ENCODE measurements at places on chromosomes 16 and 17.
A peak's percentile ranks its signal among the peaks of the same experiment; 100 is the strongest.

GRCh38 chr17:38609280-38610031 lies 3.7 kb upstream of the SRCIN1 start:
- DNase-seq, result no peak

DNA sequence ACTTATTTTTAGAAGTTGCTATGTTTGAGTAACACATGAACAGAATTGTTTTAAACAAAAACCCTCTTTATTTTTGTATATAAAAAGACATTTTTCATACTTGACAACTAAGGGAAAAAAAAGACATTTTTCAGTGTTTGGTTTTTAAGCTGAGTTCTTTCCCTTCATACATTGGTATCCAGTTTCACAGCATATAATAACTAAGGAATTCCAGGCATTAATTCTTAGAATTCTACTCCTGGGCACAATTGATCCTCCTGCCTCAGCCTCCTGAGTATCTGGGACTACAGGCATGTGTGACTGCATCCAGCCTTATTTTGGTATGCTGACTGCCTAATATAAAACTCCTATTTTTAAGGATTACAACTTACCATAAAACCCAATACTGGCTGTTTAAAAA lies 8.4 kb downstream of the FBXO47 start:
- DNase-seq, result no peak

DNA sequence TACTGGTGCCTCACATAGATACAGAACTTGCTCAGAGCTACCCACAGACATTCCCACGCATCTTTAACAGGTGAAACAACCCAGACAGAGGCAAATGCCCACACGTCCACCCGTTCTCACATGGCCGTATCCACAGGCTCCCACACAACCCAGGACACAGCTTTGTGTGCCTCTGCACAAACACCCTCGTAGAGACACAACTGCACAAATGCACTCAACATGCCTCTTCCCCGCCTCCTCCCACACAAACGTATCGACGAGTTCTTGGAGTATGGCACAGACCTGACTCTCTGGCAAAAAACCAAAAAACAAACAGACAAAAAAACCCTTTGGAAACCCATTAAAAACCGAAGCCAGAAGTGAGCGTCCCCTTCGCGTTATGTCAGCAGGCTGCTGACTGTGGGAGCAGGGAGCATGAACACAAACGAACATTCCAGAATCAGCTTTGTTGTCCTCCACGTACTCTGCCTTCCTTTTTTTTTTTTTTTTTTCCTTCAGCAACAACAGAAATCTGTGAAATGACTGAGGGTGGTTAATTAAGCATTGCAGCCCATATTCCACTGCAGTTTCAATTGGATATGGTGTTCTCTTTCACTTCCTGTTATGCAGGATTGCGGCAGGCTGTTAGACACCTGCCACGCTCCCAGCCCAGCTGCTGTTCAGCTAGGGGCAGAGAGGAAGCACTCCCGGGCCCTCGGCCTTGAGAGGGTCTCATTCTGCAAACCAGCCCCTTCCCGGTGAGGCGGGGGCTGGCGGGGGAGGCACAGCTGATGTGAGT lies 313.7 kb downstream of the MAF start:
- no peak for DNase-seq

- DNase-seq, result no peak
These were observed at the start of gene CCL11 for GRCh38 chr17:34285286-34285792. Gene CCL11, plus strand, starts transcription at chr17:34285742. Its CDS starts 67 bp downstream, at chr17:34285809.

- no peak for DNase-seq
These were observed 30.0 kb downstream of the FOXL1 start for GRCh38 chr16:86608301-86608747.

- no peak for DNase-seq
These were observed 655 bp downstream of the ATXN1L start for GRCh38 chr16:71846431-71846830.

DNA sequence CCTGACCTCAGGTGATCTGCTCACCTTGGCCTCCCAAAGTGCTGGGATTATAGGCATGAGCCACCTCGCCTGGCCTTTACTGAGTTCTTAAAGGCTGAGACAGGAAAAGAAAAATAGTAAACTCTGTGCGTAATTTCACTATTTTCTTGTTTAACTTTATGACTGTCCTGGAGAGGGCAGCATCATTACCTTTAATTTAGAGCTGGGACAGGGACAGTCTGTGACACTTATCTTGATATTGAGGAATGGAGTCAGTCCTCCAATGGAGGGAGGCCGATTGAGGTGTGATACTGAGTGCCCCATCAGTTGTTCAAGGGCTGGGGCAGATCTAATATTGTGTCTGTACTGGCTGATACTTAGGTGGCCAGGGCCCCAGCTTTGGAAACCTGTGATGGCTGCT lies 21.5 kb upstream of the SPN start:
- peak; percentile 23 for DNase-seq

DNA sequence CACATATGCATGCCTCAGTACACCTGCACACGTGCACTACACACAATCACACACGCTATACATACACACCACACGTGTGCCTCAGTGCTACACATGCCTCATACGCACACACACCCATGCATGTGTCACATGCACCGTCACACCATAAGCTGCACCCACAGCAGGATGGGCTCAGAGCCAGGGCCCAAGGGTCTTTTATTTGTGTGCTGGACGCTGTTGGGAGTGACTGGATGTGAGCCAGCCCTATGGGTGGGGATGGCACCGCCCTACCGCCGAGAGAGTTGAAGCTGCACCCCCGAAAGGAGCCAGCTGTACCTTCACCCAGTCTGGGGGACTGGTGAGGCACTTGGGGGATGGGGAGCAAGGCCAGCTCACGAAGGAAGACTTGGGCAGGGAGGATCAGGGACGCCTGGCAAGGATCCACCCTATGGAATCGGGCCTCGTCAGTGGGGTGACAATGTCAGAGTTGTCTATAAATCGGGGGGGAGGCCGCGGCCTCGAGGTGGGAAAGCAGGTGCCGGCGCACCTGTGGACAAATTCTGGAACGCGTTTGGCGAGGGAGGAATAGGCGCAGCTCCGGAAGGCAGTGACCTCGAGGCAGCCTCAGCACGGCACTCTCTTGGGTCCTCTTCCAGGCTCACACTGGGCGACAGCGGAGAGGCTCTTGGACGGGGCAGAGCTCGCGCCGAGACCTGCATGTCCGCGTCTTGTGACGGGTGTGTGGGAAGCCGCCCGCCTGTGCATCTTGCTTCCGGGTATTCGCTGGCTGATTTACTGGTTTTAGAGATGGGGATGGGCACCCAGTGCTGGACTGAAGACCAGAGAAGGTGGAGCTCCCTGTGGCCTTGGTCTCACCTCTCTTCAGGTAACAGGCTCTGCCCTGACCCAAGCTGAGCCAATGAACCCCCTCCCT lies 7.3 kb downstream of the RGS11 start:
- no peak for DNase-seq

DNA sequence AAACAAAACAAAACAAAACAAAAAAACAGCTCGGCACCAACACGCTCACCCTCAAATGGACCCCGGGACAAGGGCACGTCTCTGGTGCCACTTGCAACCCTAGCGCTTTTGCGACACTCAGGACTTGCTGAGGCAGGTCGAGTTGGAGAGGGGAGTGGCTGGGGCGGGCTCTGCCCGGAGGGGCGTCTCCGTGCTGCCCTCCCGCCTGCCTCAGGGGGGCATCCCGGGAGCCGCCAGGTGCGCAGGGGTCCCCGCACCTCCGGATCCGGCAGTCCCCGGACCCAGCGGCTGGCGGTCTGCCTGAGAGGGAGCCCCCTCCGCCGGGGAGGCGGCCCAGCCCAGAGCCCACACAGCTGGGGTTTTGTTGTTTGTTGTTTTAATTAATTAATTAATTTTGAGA lies at the start of gene SLC52A1:
Gene SLC52A1 (minus strand): TSS at position 112 of the 400 bp plus-strand sequence. CDS start 820 bp downstream, outside the sequence.
- DNase-seq, result no peak

GRCh38 chr17:81162491-81162890 lies 2.8 kb upstream of the PVALEF start:
- no peak for DNase-seq

DNA sequence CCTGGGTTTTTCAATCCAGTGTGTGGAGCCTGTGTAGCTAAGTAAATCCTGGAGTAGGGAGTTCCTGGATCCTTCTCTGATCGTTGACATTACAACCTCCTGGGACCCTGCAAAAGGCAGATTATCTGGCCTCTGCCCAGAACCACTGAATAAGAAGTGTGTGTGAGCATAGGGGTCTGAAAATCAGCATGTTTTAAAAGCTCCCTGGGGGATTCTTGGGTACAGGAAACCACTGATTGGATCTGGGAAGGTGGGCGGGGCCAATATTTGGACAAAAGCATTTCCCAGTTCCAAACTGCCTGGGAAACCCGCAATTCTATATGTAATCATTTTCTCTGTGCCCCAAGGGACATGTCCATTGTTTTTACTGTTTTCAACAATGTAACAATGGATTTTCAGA lies 27.2 kb upstream of the BEAN1 start:
- DNase-seq, result no peak

GRCh38 chr16:66800856-66801255 lies 528 bp downstream of the TERB1 start:
- no peak for DNase-seq

- no peak for DNase-seq
These were observed 626.6 kb upstream of the SOX9 start for GRCh38 chr17:71494062-71494855.

GRCh38 chr17:42135664-42136653 lies 13.4 kb downstream of the HSPB9 start:
- DNase-seq, result no peak

DNA sequence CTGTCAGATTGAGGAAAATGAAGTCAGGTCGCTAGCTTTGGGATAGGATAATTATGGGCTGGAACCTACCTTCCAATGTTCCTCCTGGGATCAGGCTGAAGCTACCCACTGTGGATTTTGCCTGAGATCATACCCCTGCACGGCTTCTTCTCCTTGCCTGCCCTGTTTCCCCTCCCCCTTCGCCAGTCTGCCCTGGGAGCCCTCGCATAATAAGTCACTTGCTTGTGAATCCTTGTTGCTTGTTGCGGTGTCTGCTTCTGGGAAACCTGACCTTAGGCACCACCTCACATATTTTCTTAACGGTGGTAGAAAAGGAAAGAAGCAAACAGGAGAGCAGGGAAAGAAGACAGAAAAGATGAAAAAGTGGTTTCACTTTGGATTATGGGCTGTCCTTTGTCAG lies 13.3 kb upstream of the PMP22 start:
- no peak for DNase-seq

- no peak for DNase-seq
These were observed 1.5 kb downstream of the SOCS7 start for GRCh38 chr17:38353086-38353604.

DNA sequence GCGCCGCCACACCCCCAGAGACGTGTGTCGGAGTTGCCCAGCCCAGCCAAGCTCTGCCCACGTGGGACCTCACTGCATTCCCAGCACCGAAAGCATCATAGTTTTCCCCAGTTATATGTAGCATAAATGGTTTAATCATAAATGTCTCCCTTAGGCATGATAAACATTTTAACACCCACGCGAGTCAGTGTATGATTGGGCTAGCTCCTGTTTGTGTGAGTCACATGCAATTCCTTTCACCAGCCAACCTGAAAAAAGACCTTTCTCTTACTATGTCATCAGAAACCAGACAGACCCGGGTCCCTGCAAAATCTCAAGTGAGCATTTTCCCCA lies 9.2 kb downstream of the TAF1C start:
- DNase-seq, result peak; percentile 54

GRCh38 chr16:77250400-77250799 lies 51.2 kb downstream of the SYCE1L start:
- no peak for DNase-seq

- no peak for DNase-seq
These were observed 3.3 kb upstream of the CCL18 start for GRCh38 chr17:36060816-36061215.

GRCh38 chr17:73179387-73179786 lies 13.5 kb upstream of the COG1 start:
- DNase-seq, result no peak

DNA sequence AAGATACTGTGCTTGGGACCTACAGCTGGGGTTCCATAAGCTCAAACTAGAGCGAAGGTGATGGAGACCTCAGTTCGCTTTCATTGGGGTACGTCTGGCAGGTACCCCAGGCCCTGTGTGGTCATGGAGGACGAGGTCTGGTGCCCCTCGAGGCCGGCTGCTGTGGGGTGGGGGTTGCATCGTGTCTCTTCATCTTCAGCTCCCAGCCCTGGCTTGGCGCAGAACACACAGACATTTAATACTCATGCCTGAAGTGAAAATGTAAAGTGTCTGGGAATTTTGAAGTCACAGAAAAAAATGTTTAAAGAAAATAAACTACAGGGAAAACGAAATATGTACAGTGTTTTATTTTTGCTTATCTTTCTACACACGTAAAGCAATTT lies 80.5 kb downstream of the TBC1D16 start:
- DNase-seq, result no peak

- DNase-seq, result no peak
These were observed 13.7 kb downstream of the ZNRF1 start for GRCh38 chr16:75012380-75013081.

GRCh38 chr16:62391940-62392339 lies 355.7 kb upstream of the CDH8 start:
- DNase-seq, result no peak

GRCh38 chr16:35296962-35297653 lies 1837.7 kb downstream of the TP53TG3F start:
- DNase-seq, result no peak

GRCh38 chr17:27565874-27566670 lies 64.9 kb upstream of the LGALS9 start:
- no peak for DNase-seq

DNA sequence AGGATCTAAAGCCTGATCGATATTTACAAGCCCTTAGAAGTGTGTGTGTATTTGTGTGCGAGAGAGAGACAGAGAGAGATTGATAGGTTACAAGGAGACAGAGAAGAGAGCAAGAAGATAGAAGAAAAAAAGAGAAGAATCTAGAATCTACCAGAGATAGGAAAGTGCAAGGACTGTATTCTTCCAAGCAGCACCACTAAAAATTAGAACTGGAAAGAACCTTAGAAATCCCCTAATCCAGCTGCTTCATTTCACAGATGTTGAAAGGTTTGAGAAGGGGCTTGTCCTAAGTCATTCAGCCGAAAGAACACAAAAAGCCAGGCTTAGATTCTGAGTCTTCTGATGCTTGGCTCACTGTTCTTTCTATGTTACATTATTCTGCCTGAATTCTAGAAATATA lies 92.2 kb downstream of the HS3ST3A1 start:
- DNase-seq, result no peak

GRCh38 chr17:65235284-65235683 lies 98.1 kb downstream of the RGS9 start:
- DNase-seq, result no peak

DNA sequence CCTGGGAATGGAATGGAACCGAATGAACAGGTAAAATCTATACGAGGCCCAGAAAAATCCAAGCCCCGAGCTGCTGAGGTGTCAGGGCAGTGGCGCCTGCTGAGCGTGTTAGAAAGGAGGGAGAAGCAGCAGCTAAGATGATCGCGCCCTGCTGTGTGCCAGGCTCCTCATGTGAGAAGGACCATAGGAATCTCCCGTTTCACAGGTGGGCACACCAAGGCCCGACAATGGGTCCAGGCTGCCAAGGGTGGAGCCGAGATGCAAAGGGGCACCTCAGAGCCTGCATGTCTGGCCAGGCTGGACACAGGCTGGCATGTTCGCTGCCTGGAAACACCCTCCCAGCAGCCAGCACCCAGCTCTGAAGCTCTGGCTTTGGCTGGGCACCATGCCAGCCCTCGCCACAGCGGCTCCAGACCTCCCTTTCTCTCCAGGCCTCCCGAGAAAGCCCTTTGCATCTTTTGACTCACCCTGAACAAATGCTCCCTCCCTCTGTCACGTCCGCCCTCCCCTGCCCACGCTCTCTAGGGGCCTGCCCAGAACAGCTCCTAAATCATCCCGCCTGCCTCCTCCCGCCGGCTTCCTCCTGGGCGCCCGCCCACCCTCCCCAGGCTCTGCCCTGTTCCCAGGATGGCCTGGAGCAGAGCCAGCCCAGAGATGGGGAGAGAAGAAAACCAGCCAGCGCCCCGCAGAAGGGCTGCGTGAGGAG lies 217.8 kb upstream of the GSE1 start:
- DNase-seq, result peak; percentile 95
